ENCODE measurements at places on chromosomes 5 and 9.
A peak's percentile ranks its signal among the peaks of the same experiment; 100 is the strongest.

GRCh38 chr9:26694381-26695297, 198.0 kb downstream of the CAAP1 start:
- no peak for DNase-seq

GRCh38 chr5:55591686-55592085, 56.9 kb upstream of the PLPP1 start:
- DNase-seq: no peak

GRCh38 chr5:156155598-156155997, 171.4 kb upstream of the SGCD start:
- no peak for DNase-seq

GRCh38 chr9:23811633-23812032, 14.4 kb downstream of the ELAVL2 start:
- DNase-seq: no peak

DNA sequence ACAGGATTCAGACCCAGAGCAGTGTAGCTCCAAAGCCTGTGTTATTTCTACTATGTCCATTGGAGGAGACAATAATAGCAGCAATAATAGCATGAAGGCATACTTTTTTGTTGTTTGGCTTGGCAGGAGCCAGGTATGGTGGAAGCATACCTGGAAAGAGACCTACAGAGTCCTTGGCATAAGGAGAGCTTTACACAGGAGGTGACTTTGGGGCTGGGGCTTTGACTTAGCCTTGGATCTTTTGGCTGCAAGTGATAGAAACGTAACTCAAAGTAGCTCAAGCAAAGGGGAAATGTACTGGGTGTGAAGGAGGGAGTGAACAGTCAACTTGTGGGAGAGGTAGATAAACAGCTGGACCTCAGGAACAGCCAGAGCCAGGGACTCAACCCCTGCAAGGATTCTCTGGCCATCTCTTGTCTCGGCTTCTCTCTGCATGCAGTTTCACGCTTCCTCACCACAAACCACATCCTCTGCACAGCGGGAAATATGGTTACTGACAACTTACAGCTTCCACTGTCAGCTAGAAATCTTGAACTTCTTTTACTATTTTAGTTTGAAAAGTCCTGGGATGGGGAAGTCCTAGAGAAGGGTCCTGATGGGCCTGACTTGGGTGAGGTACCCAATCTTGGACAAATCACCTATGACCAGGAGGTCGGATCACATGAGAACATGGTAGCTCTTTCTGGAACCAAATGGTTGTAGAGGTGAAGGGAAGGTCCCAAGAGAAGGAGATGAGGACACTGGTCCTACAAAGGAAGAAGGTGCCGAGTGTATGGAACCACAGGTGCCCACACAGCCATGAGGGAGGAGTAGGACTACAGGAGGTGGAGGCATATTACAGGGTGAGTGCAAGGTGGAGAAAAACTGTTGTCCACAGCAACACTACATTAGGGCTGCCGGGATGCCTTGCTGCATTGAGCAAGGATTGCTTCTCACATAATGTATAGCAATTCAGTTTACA, 47.0 kb upstream of the TGFBR1 start:
- DNase-seq: no peak

DNA sequence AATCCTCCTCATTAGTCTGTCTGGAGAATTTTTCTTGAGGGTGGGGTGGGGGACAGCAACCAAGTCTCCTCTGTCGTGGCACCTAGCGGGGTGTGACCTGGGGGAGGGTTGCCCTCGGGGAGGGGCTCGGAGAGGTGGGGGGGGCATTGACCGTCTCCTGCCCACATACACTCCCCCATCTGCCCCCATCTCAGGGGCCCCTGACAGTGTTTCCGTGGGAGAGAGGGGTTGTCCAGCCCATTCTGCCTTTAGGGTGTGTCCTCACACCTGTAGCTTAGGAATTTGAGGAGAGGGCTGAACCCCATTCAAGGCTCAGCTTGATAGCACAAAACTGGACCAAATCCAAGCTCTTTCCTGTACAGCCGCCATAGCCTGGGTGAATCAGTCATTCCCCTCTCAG, 5.9 kb upstream of the CXXC5 start:
- no peak for DNase-seq

GRCh38 chr5:149011084-149011483, 51.8 kb downstream of the SH3TC2 start:
- no peak for DNase-seq

GRCh38 chr5:119264186-119264585, 91.6 kb upstream of the TNFAIP8 start:
- no peak for DNase-seq

DNA sequence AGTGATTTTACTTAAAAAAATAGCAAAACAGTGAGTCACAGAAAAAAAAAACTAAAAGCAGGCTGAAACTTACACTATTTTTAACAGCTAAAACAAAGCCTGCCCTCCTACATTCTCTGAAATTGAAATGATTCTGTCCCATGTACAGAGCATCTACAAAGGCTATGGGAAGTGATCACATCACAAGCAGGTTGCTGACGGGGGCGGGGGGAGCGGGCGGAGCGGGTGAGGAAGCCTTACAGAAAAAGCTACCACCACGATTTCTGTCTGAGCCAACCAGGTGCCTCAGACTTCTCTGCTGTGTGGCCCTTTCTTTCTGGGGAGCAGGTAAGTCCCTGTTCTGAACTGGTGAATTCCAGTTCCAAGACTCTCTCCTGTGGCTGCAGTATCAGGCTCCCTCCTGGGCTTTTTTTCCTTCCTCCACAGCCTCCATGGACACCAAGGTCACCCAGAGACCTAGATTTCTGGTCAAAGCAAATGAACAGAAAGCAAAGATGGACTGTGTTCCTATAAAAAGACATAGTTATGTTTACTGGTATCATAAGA, 104.9 kb downstream of the ANKRD18B start:
- no peak for DNase-seq

DNA sequence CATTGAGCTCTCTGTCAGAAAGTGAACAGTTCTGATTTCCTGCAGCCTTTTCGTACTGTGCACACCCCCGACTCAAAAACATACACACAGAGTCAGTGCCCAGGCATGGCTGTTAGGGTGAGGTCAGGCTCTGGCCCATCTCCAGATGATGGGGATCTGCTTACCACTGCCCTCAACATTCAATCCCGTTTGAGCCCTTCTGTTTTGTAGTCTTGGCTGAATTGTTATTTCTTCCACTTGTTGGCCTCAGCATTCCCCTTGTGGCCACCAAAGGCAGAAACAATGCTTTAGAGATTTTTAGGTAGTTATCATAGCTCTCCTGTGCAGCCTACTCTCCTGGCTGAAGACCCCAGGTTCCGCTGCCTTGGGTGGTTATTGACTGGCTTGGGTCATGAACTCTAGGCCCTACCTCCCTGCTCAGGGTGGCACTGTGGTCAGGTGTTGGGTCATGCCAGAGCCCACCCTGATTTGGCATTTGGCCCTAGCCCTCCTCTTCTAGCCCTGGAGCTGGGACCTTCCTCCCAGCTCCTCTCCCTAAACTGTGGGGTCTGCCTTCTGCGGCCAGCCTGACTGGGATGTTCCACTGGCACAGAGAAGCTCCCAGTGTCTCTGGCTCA, 7.8 kb upstream of the MYOZ3 start:
- no peak for DNase-seq

GRCh38 chr5:175381130-175381529, 62.9 kb downstream of the DRD1 start:
- no peak for DNase-seq

- no peak for DNase-seq
Observed at GRCh38 chr5:40572937-40573336, 106.8 kb upstream of the PTGER4 start.

DNA sequence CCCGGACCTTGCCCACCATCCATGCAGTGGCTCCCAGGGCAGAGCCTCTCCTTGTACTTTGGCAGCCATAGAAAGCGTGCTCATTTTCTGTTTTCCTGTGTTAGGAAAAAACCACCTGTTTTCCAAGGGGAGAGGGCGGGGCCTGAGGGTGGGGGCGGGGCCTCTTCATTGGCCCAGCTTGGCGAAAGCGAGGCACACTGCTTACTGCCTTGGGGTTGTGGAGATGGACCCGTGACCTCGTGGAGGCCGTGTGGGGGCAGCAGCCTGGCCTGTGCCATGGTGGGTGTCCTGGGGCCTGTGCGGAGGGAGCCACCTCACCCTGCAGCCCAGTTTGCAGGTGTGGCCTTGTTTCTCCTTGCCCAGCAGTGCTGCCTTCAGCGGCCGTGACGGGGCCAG, 4.4 kb upstream of the TOR4A start:
- no peak for DNase-seq

DNA sequence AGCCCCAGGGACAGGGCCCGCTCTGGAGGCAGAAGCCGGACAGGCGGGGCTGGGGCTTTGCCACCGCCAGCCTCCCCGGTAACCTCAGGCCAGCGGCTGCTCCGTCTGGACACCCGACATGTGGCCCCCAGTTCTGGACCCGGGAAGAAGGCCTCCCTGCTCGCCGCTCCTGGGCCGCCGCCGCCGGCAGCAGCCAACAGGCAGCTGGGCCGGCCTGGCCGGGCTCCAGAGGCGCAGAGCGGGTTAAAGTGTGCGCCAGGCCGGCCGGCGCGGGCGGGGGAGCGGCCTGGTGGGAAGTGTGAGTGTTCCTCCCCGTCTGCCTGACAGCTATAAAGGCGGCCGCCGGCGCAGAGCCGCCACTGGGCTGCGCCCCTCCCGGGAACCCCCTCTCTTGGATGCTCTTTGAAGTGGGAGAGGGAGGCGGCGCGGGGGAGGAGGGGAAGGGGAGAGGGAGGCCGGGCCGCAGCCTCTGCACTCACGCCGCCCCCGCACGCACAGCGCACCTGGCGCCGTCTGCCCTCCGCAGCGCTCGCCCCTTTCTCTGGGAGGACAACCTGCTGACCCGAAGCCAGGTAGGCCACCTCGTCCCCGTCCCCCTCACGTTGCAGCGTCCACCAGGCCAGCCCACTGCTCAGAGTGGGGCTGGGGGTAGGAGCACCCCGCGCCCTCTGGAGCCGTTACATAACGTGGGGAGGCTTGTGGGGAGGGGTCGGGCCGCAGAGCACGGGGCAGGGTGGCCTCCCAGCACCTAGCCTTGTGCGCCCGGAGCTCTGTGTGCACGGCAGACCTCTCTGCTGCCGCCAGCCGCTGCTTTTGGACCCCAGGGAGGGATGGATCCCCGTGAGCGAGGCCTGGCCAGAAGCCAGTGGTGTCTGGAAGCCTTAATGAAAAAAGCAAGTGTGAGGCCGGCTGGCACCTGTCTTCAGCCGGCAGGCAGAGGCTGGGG, at the start of gene ADAMTSL2:
Gene ADAMTSL2 (plus strand): TSS at position 359 of the 946 bp plus-strand sequence. CDS start 2,009 bp downstream, outside the sequence.
- DNase-seq: peak; percentile 79

DNA sequence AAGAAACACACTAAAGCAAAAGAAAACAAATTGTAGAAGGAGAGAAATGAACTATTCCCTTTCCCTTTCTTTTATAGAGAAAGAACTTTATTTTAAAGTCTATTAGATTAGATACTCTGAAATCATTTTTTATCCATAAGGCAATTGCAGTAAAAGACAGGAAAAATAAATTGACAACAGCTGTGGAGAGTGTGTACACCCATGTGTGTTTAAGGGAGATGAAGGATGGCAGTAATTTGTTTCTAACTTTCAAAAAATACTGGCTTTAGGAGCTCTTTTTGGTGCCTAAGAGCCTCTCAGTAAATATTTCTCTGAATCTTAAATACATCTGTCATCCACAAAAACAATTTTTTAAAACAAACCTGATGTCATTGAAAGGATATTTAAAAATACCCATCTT, 18.3 kb upstream of the ARL14EPL start:
- no peak for DNase-seq

GRCh38 chr5:38653389-38653788, 96.9 kb upstream of the LIFR start:
- no peak for DNase-seq

- DNase-seq: no peak
Observed at GRCh38 chr9:137721479-137721878, 102.7 kb downstream of the EHMT1 start.

- no peak for DNase-seq
Observed at GRCh38 chr9:135664266-135664665, 1.2 kb downstream of the LCN9 start.

- DNase-seq: no peak
Observed at GRCh38 chr5:173855162-173855994, 32.8 kb upstream of the CPEB4 start.

DNA sequence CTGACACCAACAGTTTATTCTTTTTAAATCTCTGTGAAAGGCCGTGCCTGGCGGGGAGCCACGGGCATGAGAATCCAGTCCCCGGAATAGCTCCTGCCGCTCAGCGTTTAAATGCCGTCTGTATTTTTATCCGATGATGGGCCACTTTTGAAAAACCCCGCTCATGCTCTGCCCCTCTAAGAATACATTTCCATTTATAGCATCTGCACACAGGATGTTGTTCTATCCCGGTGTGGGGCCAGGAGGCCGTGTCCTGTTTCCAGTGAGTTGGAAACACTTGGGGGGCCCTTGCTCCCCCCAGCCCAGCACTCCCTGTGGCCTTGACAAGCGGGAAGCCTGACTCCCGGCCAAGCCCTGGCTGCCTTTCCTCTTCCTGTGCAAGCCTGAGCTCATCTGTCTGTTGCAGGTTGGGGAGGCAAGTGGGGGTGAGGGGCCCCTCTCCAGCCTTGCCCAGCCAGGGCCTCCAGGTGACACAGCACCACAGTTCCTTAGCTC, 39.0 kb downstream of the ERGIC1 start:
- no peak for DNase-seq

- no peak for DNase-seq
Observed at GRCh38 chr5:154949781-154950180, 8.9 kb downstream of the MRPL22 start.

DNA sequence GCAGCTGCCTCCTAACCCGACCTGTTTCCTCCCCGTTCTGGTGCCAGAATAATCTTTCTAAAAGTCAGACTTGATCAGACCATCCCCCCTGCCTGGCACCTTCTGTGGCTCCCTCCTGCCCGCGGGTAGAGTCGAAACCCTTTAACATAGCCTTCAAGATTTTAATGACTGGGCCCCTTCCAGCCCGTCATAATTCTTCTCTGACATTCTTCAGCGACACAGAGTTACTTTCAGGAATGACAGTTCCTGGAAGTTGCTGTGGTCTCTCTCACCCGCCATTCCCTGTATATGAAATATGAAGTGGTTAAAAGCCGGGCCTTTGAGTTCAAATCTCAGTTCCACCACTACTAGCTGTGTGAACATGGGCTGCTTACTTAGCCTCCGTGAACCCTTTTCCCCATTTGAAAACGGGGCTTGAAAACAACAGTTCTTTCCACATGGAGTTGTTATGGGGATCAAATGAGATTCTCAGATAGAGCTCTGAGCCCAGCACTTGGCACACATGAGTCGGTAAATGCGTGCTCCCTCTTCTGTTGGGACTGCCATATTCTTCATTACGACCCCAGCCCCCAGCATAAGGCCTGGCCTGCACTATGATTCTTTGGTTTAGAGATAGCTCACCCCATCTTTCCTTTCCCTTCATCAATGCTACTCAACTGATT, 737 bp downstream of the NANS start:
- DNase-seq: no peak

DNA sequence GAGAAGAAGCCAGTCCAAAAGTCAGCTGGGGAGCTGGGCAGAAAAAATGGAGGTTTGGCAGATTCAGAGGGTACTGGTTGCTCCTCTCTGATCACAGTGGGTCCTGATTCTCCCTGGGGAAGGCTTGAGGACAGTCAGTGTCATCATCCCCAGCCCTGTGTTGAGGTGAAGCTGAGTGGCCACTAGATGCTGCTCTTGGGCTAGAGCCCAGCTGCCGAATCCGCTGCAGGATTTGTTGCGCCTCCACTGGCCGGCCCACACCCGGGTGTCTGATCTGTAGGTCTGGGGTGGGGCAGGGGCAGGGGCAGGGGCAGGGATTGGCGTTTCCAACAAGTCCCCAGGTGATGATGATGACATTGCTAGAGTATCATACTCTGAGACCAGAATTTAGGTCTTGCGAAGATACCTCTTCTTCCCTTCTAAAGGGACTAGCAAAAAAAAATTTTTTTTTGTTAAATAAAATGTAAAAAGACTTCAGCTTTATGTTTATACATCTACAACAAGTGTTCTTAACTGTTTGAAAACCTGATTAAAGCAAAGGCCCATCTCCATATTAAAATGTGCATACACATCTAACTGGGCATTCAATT, 106.8 kb downstream of the PDE6A start:
- peak; percentile 32 for DNase-seq

All from NCI-H2029 (cell line).